ENCODE measurements at places on chromosomes 2 and 18.

- DNase-seq = no peak
These were observed 25.2 kb upstream of the GPR55 start for GRCh38 chr2:230949966-230950873.

- peak; percentile 79 for DNase-seq
These were observed 22.6 kb upstream of the BCL2 start for GRCh38 chr18:63342206-63342605.

DNA sequence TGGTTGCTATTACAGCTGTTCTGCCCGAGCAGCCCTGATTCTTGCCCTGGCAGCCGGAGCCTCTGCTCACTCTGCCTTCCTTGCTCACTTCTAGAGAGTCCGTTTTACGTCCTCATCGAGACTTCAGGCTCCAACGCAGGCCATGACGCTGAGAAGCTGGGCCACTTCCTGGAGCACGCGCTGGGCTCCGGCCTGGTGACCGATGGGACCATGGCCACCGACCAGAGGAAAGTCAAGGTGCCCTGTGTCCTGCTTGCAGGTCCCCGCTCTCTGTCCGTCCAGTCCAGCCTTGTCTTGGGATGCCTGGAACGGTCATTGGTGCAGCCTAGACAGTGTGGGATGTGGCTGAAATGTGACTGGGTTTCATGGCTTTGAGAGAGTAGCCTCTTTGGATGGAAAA is 16.7 kb downstream of the D2HGDH start:
- no peak for DNase-seq

DNA sequence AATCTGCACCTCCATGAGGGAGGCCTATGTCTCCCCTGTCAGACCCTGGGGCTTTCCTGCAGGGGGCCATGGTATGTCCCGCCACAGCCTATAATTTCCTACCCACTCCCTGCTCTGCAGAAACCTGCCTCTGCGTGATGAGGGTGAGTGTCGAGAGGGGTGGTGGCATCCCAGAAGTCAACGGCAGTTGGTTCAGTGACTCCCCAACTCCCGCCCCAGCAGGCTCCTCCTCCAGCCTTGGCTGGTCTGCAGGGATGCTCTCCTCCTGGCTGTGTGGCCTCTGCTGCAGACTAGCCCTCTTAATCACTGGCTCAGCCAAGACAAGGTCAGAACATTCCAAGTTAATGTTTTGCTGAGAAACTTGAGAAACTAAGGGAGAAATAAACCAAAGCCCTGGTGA is 13.3 kb downstream of the CELF4 start:
- DNase-seq = no peak

DNA sequence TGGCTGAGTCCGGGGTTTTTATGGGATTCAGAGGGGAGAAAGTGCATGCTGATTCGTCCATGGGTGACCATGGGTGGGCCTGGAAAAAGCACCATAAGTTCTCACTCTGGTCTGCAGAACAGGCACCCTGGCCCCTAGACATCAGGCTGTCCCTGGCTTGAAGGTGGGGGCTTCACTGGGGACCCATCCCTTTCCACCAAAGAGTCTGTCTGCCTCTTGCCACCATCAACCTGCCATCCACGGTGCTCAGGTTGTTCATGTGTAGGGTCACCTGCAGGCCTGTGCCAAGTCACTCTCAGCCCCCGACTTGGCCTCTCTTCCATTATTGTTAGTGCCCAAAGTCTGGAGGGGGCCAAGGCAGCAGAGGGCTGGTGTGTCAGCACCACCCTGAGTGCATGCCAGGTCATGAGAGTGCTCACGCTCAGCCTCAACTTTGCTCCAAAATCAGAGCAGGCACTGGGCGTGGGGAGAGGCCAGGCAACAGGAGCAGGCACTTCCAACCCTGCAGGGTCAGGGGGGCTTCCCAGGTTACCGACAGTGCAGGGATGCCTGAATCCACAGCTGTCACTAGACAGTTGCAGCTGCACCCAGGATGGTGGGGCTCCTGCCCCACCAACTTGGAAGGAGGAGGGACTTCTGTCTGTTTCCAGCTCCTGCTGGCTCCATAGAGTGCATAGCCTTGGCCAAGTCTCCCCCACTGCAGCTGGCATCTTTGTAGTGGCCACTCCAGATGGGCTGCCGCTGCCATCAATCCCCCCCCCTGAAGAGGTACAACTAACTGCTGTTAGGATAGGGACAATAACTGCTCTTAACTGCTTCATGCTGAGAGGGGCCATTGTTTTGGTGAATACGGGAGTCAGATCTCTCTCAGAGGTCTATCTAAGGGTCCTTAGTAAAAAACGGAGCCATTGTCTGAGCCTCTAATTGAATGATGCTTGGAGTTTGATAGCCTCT is 209.3 kb downstream of the AKAIN1 start:
- DNase-seq = peak; percentile 73

Measured in endodermal cell (in vitro differentiated cells).